ENCODE measurements at places on chromosomes 4 and X. TPM values are rescaled to one million over a fixed set of nuclear protein-coding genes. Genes with fewer than 3 reads are reported as not detected.

The PRSS48 gene
- not detected for total RNA-seq

The HPGDS gene
- total RNA-seq = not detected

The RNF128 gene
- 0.17 TPM for total RNA-seq

The ERCC6L gene
- 2.4 TPM for total RNA-seq

The PF4V1 gene
- 0.34 TPM for total RNA-seq

The DUSP21 gene
- not detected for total RNA-seq

The MMAA gene
- total RNA-seq = 6.1 TPM

The MTCP1 gene
- total RNA-seq = 9.9 TPM

The RBM46 gene
- not detected for total RNA-seq

The SYNPO2 gene
- total RNA-seq = 0.17 TPM

The CDKL2 gene
- total RNA-seq = 0.14 TPM

The ZNF280C gene
- total RNA-seq = 4.0 TPM

The KDR gene
- 321 TPM for total RNA-seq

The CAPN6 gene
- not detected for total RNA-seq

The BEX1 gene
- not detected for total RNA-seq

The HHIP gene
- total RNA-seq = 191 TPM

The PLS3 gene
- 538 TPM for total RNA-seq

The NSUN7 gene
- not detected for total RNA-seq

The SNX12 gene
- total RNA-seq = 85.9 TPM

The SLC34A2 gene
- total RNA-seq = 0.34 TPM

The FGFRL1 gene
- 20.8 TPM for total RNA-seq

The USP17L15 gene
- total RNA-seq = not detected

The DIAPH2 gene
- 25.4 TPM for total RNA-seq

The CD38 gene
- total RNA-seq = 22.0 TPM

The TMPRSS11A gene
- total RNA-seq = not detected

The ENAM gene
- not detected for total RNA-seq

The MID1 gene
- 63.8 TPM for total RNA-seq

The EGFL6 gene
- total RNA-seq = not detected

The SORCS2 gene
- total RNA-seq = 0.05 TPM

The REPS2 gene
- 6.5 TPM for total RNA-seq

The NPNT gene
- total RNA-seq = 0.09 TPM

The IL1RAPL1 gene
- total RNA-seq = not detected

The UGT2B17 gene
- total RNA-seq = not detected

The PLAC8 gene
- 1.1 TPM for total RNA-seq

The DDX53 gene
- not detected for total RNA-seq
